Cerebellar cortex (tissue), 1 donor: ENCODE measurements at places on chromosomes 7 and 10.

DNA sequence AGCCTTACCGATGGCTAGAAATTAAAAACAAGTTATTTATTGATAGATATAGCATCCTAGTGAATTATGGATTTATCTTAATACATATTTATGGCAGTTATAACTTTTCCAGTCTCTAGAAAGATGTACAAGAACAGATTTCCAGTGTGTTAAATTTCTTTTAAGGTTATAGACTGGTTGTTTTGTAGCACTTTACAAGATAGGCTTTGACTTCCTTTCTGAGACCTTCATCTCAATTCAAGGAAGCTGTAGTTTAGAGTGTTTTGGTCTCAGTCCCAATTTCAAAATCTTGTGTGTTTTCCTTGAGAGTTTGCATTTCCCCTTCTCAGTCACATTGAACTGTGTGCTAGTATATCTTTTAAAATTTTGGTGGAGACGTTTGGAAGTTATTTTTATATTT lies 30.1 kb downstream of the PLEKHA1 start:
- DNase-seq, result no peak

- no peak for DNase-seq
Observed at GRCh38 chr10:974038-974784, 14.0 kb upstream of the GTPBP4 start.

DNA sequence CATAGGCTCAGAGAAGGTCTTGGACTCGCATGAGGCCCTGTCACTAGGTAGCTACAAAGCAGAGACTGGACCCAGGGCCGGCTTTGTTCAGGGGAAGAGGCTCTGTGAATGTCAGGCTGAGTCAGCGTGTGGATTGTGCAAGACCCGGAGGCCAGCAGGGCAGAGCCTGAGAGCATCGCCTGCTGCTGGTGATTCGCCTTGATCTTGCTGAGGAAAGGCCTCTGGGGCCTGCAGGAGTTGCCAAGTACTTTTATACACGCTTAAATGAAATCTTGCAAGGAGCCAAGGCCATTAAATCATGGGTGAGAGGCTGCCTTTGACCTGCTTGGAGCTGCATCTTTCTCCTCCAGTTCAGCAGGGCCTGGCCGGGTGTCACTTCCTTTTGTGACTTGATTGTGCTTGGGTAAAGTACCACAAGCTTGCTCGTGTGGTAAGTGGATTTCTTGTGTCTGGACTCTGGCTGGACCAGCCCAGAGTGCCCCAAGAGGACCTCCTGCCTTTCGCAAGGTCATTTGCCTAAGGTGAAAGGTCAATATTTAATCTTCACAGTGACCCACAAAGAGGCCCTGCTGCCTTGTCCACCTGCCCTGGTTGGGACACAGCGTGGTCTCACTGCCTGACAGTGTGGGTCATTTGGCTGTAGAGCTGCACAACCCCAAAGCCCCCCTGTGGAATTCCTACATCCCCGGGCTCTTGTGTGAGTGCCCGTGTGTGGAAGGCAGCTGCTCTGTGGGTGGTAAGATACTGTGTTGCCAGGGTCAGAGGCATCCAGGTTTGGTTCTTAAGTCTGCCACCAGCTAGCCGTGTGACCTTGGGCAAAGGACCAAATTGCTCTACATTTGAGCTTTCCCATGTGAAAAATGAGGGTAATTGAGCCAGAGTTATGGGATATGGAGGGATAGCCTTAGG lies 38.6 kb upstream of the SH2D4B start:
- DNase-seq, result peak; percentile 7

GRCh38 chr7:84532196-84532595 lies 337.6 kb upstream of the SEMA3A start:
- no peak for DNase-seq

DNA sequence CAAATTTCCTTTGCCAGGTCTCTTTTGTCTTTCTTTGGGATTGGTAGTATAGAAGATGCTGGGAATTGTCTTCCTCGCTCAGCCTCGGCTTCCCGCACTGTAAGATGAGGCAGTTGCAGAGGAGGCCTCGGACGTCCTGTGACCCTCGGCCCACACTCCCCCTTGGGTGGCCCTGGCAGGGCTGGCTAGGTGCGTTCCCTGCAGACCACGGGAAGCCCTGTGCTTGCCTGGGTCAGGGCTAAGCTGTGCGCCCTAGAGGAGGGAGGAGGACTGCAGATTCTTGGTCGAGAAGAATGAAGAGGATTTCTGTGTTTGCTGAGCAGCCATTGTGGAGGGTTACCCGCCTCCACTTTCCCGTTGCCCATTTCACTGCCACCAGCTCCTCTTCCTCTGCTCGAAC lies 42.8 kb downstream of the WIPI2 start:
- DNase-seq, result no peak

GRCh38 chr7:151731022-151731441 lies 145.9 kb downstream of the PRKAG2 start:
- DNase-seq, result no peak

GRCh38 chr7:66682350-66683093 lies 53.8 kb downstream of the KCTD7 start:
- DNase-seq, result no peak

DNA sequence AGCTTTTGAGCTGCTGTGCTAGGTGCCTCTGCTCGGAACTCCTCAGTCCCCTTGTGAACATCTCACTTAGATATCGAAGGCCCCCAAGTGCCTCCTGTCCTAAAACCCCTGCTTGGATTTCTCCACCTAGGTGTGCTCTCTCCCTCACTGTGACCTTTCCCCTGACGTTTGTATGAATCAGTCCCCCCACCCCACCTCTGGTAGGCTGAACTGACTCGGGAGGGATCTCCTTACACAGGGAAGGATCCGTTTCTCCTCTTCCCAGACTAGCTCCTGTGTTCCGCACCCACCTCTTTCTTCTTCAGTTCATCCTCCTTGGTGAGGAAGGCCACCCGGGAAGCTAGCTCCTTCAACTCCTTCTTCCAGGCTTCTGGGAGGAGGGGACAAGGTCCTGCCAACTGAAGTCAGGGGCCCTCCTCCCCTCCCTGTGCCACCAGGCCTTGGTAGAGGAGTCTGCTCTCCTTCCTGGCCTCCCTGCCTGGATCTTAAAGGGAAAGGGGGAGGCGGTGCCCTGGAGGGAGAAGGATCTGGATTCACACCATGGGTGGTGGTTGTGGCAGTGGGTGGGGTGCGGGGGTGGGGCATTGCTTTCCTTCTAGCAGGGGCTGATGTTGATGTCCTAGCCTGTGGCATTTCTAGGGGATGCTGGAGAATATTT lies 6.8 kb downstream of the TBATA start:
- no peak for DNase-seq

GRCh38 chr10:20672741-20673140 lies 224.4 kb downstream of the NEBL start:
- DNase-seq, result no peak

GRCh38 chr10:67471022-67471421 lies 225.0 kb downstream of the CTNNA3 start:
- no peak for DNase-seq

DNA sequence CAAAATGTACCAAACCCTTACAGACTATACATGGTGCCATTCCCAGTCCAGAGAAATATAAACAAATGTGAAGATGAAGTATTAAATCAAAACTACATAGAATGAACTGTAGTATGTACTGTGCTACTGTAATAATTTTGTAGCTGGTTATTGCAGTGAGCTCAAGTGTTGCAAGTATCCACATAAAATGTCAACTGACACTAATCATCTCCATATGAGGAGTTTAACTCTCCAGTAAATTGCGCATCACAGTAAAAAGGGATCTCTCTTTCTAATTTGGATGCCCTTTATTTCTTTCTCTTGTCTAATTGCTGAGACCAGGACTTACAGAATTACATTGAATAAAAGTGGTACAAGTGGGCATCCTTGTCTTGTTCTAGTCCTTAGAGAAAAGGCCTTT lies 165.5 kb downstream of the CPED1 start:
- DNase-seq, result no peak

- no peak for DNase-seq
Observed at GRCh38 chr10:65802391-65802790, 1123.4 kb upstream of the LRRTM3 start.

DNA sequence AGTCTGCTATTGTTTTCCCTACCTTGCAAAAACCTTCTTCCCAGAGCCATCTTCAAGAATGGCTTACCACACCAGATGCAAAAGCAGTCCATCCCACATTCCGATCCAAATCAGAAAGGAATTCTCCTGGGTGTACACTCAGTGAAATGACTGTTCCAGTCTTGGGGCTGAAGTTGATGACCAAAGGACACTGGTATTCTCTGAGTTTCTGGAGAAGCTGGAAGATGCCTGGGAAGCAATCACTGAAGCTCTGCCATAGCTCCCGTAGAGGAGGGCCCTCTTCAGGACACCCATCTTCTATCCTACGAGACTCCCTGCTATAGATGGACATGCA lies 155.7 kb downstream of the LCOR start:
- DNase-seq, result no peak

- DNase-seq, result peak; percentile 87
Observed at GRCh38 chr7:98280791-98281756, at the start of gene BRI3. BRI3 (plus strand) TSS chr7:98281686; CDS start chr7:98281796, 110 bp downstream.

- no peak for DNase-seq
Observed at GRCh38 chr10:11026773-11027172, 9.1 kb downstream of the CELF2 start.
